H1 (cell line): ENCODE measurements at places on chromosomes 2 and 18. TPM values are rescaled to one million over a fixed set of nuclear protein-coding genes. Genes with fewer than 3 reads are reported as not detected.

The HOXD8 gene
- total RNA-seq = not detected in 2 replicates

The ZNF804A gene
- not detected in 2 replicates for total RNA-seq

The MSGN1 gene
- total RNA-seq = not detected in 2 replicates

The PID1 gene
- total RNA-seq = 2.9 and 3.3 TPM in 2 replicates

The ATAD2B gene
- 15.3 and 16.1 TPM in 2 replicates for total RNA-seq

The SERPINB3 gene
- 0.17 TPM in 1 of 2 replicates, not detected in the other for total RNA-seq

The CLEC4F gene
- not detected in 2 replicates for total RNA-seq

The GRHL1 gene
- 2.8 and 3.6 TPM in 2 replicates for total RNA-seq

The ALPI gene
- not detected in 2 replicates for total RNA-seq

The ST6GAL2 gene
- total RNA-seq = 16.2 and 17.5 TPM in 2 replicates
